Bronchial smooth muscle cell (primary cell): ENCODE measurements at places on chromosomes 16 and 17. TPM values are rescaled to one million over a fixed set of nuclear protein-coding genes. Genes with fewer than 3 reads are reported as not detected.

FCSK gene
- total RNA-seq: 8.8 and 9.6 TPM in 2 replicates

DPEP3 gene
- total RNA-seq: not detected in 2 replicates

PPP1R1B gene
- 0.32 and 6.3 TPM in 2 replicates for total RNA-seq

COQ9 gene
- 37.8 and 53.7 TPM in 2 replicates for total RNA-seq

WNK4 gene
- total RNA-seq: 0.09 and 0.32 TPM in 2 replicates

CPNE7 gene
- total RNA-seq: 9.2 and 30.4 TPM in 2 replicates

C16orf54 gene
- total RNA-seq: not detected in 2 replicates

CDH8 gene
- not detected in 2 replicates for total RNA-seq

TAC4 gene
- not detected in 2 replicates for total RNA-seq

TBC1D3E gene
- total RNA-seq: not detected in 2 replicates

CDK5R1 gene
- total RNA-seq: 0.32 and 0.43 TPM in 2 replicates

MEIOB gene
- not detected in 2 replicates for total RNA-seq

KRT20 gene
- not detected in 2 replicates for total RNA-seq

NPW gene
- total RNA-seq: 0.47 and 0.60 TPM in 2 replicates

NT5M gene
- 1.1 and 1.4 TPM in 2 replicates for total RNA-seq

KRT24 gene
- total RNA-seq: not detected in 2 replicates

DHODH gene
- 1.5 and 2.2 TPM in 2 replicates for total RNA-seq

C1QTNF1 gene
- total RNA-seq: 4.7 and 5.4 TPM in 2 replicates

ANKFN1 gene
- not detected in 2 replicates for total RNA-seq

C16orf86 gene
- 3.3 and 3.9 TPM in 2 replicates for total RNA-seq

FZD2 gene
- 17.2 and 18.1 TPM in 2 replicates for total RNA-seq

ARHGAP27 gene
- total RNA-seq: 2.2 and 3.8 TPM in 2 replicates

SRCIN1 gene
- not detected in 2 replicates for total RNA-seq

SPNS2 gene
- 0.09 and 0.16 TPM in 2 replicates for total RNA-seq

ABCA9 gene
- 18.1 and 54.6 TPM in 2 replicates for total RNA-seq

ASPHD1 gene
- total RNA-seq: 2.1 and 6.8 TPM in 2 replicates

TBC1D3D gene
- total RNA-seq: 0.16 and 0.94 TPM in 2 replicates

TMEM238L gene
- not detected in 2 replicates for total RNA-seq

RCVRN gene
- not detected in 2 replicates for total RNA-seq

PLA2G10 gene
- not detected in 2 replicates for total RNA-seq

RAP1GAP2 gene
- total RNA-seq: under 0.01 and 3.5 TPM in 2 replicates

PPM1E gene
- under 0.01 TPM in 1 of 2 replicates, not detected in the other for total RNA-seq

CCL7 gene
- not detected in 2 replicates for total RNA-seq

TMEM92 gene
- 0.09 and 0.16 TPM in 2 replicates for total RNA-seq

TM4SF5 gene
- not detected in 2 replicates for total RNA-seq

TEFM gene
- total RNA-seq: 5.6 and 10.4 TPM in 2 replicates
